AG04450 (cell line): ENCODE measurements at places on chromosomes 2 and 18.
A peak's percentile ranks its signal among the peaks of the same experiment; 100 is the strongest.

GRCh38 chr2:130848526-130849210, 12.0 kb downstream of the ARHGEF4 start:
- no peak for DNase-seq

- no peak for DNase-seq
Observed at GRCh38 chr2:14930441-14930840, 297.9 kb downstream of the LRATD1 start.

DNA sequence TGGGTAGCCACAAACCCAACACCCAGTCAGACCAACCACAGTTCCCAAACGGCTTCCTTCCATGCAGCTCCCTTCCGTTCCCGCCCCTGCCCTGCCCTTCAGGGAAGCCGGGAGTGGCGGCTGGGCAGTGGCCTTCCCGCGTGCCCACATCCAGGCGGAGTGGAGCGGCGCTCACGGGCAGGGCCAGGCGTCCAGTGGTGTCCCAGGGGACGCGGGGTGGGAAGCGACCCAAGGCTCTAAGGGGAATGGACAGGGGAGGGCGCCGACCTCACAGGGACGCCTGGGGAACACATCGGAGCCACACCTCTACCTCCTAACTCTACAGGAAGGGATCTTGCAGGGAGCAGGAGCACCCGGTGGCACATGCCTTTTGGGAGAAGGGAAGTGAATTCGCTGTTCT, 225.9 kb upstream of the MGAT5 start:
- no peak for DNase-seq

GRCh38 chr2:212974692-212975091, 176.7 kb downstream of the IKZF2 start:
- DNase-seq = peak; percentile 32

DNA sequence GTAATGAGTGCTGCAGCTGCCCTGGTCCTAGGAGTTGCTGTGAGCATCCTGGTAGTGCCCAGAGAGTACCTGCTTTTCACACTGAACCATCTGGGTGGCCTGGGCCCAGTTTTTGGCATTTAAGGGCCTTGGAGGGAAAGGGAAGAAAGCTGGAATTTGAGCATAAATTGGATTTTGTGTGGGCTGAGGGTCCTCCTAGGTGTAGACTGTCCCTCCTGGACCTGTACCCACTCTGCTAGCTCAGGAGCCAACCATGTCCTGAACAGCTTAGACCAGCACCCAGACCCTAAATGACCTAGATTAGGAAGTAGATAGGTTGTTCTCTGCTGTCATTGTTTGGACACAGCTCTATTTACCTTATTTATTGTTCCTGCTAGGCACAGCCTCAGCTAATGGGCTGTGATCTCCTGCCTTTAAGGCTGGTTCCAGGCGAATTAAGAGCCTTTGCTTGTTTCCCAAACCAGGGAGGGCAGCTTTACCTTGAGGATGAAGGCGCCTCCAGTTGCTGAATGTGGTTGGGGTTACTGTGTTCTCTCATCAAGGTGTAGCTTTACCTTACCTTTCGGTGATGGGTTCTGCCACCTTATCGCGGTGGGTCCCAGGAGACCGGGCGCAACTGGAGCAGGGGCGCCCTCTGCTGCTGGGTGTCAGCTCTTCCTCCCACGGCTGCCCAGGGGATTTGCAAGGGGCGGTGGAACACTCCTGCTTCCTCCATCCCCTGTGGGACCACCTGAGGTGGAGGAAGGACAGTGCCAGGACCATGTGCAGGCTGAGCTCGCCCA, 34.4 kb downstream of the ITGA6 start:
- DNase-seq = no peak

GRCh38 chr18:8036551-8036950, 469.4 kb downstream of the PTPRM start:
- DNase-seq = no peak

GRCh38 chr2:12251121-12251520, 465.6 kb upstream of the TRIB2 start:
- no peak for DNase-seq

DNA sequence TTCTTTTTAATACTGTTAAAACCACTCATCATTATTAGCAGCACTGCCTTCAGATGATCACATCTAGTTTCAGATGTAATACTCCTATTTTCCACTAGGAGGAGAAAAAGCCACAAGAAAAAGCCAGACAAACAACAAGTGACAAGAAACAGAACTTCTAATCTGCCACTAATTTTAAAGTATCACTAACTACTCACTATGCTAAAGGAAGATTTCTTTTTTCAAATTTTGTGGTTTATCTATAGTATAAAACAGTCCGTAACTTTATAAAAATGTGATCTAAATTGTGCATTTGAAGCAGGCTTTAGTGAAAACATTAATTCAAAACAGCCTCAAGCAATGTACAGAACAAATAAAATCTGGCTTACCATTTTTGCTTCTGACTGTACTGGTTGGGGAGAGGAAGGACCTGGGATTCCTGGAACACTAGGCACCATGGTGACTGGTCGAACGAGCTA, 56.8 kb downstream of the ATF2 start:
- no peak for DNase-seq

DNA sequence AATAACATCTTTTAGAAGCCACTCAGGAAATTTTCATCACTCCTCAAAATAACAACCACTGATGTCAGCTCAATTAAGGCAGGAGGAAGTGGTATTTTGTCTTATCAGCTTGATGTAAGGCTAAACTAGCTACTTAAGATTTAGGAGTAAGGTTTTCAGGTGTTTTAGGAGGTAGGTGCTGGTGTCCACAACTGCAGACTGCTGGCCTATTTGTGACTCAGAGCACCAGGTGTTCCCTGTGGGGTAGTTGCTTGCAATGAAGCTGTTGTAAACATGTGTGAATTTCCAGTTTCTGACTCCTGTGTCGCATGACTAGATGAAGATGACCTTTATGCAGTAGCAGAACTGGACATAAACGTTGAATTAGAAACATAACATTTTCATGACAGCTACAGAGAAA, 164.2 kb downstream of the THSD7B start:
- DNase-seq = no peak

GRCh38 chr2:201122276-201122675, 6.3 kb downstream of the CFLAR start:
- no peak for DNase-seq

- DNase-seq = no peak
Observed at GRCh38 chr2:217911283-217912097, 91.3 kb downstream of the TNS1 start.

DNA sequence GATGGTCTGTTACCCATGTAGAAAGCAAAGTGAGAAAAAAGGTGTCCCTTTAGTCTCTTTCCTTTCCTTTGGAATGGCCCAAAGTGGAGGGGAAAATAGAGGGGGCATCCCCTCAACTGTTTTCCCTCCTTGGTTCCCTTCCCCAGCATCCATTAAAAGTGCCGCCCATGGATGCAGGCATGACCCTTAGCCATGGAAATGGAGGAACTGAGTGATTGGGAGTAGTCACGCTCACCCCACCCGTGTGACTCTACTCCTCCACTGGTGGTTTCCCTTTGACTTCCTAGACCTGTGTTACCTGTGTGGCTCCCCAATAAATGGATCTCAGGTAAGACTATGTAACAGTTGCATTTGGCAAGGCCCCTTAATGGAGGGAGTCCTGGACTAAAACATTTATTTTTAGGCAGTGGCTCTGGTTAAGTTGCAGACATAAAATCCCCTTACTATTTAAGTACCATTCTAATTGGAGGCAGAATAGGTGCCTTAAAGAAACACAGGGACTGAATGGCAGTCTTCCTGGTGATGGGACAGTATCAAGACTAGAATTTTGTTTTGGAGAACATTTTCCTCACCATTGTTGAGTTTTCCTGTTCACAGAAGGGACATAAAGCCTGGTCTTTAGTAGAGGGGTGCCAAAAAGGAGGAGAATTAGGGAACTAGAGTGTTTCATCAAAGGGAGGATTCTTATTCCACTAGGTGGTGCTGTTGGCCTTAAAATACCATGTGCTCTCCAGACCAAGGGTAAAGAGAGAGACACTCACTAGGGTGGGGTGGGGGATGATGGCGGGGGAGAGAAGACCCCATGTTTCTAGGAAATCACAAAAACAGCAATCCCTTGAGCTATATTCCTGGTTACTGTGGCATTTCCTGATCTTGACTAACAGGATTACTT, 25.7 kb upstream of the PLA2R1 start:
- no peak for DNase-seq

- no peak for DNase-seq
Observed at GRCh38 chr18:13225261-13225660, 6.7 kb downstream of the LDLRAD4 start.

- DNase-seq = peak; percentile 66
Observed at GRCh38 chr2:195659982-195660890, 3.2 kb downstream of the SLC39A10 start.

- DNase-seq = no peak
Observed at GRCh38 chr2:15796167-15796942, 144.0 kb upstream of the MYCN start.

- DNase-seq = no peak
Observed at GRCh38 chr2:179898873-179899272, 37.5 kb upstream of the ZNF385B start.

DNA sequence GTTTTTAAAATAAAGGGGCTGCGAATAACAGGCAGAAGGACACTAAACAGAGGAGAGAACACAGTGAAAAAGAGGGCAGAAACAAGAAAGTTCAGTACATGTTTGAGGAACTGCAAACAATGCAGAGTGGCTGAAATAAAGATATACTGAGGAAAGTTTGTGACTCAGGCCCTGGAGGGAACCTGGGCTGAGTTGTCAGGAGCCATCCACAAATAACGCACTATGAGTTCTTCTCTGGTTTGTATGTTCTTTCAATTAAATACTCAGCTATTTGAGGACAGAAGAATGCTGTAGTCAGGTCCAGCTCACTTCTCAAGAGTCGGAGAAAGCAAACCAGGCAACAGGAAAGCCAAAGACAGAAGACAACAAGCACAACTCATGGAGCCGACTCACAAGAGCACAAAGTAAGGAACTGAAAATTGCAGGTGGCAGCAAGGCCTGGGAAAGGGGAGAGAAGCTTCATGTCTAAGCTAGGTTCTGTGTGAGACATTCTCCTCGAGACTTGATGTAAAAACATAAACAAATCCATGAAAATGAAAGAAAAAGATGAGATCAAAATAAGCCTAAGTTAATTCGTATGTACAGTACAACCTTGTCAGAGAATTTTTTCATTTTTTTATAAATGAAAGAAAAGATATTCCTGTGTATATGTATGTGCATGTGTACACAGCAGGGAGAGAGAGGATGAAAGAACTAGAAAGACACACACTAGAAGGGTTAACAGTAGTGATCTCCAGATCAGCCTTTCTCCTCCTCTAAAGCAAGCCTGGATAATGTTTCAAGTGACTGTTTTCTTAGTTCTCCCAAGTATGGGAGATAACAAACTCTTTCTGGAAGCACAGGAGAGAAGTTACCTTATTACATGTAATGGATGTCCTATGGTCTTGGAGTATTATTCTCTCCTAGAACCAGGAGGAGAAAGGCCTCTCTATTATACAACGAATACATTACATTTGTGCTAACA, 41.5 kb downstream of the CHN1 start:
- DNase-seq = no peak

DNA sequence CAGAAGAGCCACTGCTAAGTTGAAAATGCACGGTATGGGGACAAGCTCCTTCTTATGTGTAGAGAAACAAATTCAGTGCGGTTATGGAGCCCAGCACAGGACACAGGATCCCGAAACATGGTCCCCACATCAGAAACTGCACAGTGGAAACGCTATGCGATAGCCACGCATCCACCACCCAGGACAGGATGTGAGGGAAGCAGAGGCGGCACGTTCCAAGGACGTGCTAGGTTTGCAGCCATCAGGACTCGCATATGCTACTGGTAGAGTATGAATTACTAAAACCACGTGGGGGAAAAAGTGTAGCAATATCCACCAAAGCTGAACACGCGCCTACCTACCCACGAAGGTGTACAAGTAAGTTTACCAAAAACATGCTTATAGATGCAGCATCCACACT, 34.7 kb upstream of the SNTG2 start:
- DNase-seq = no peak

DNA sequence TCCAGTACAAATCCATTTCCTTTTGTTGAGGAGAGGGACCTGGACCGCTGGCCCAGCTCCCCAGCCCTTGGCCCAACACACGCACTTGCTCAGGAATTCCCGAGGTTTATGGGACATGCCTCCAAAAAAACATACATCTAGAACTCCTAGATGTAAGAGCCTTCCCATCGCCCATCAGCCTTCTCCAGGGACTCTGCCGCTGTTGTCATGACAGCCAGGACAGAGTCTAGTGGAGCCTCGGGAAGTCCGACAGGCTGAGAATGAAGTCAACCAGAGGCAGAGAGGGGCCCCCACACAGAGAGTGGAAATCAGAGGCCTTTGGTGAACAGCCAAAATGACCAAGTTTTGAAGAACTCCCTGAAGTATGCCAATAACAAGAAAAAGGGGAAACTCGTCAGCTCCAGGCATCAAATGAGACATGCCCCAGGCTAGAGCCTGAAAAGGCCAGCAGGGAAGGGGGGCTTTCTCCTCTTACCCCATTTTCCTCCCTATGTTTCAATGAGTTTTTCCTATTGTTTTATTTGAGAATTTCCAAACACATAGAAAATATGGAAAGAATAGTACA, 43.2 kb upstream of the CAB39 start:
- no peak for DNase-seq

GRCh38 chr18:13242797-13243196, 24.2 kb downstream of the LDLRAD4 start:
- DNase-seq = no peak

- DNase-seq = no peak
Observed at GRCh38 chr2:239806758-239807434, 218.2 kb downstream of the NDUFA10 start.

DNA sequence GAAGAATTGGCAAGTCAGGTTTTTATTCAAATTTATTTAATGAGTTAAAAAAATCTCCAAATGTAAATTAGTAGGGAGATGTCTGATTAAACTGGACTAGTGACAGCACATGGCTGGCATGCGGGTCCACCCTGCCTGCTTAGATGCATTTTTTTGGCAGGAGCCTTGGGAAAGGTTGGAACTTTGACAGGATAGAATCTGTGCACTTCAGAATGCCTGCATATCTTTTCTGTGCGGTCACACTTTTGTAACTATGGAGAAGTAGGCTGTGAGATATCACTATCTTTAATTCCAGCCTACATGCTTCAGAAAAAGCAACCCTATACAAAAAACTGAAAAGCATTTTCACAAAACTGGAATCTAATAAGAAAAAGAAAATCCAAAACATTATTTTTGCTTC, 317.8 kb downstream of the MBD2 start:
- DNase-seq = no peak

DNA sequence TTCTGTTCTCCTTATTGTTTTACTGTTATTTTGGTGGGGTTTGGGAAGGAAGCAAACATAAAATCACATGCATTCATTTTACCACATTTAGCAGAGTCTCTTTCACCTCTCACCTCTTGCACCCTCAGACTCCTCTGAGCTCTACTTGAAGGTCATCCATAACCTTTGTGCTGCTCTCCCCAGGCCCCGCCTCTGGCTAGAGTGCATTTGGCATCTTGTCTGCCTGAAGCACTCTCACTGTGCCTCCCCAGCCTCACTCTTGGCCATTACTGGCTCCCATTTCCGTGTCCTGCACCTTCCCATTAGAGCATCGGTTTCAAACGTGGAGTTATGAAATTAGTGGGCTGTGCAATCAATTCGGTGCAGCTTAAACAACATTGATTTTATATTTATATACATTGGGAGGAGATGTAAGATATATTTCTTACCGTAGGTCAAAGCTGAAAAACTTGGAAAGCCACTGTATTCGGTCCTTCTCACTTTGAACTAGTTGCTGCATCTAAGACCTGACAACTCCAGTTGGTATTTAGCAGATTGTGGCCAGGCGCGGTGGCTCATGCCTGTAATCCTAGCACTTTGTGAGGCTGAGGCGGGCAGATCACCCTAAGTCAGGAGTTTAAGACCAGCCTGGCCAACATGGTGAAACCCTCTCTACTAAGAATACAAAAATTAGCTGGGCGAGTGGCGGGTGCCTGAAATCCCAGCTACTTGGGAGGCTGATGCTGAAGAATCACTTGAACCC, 6.9 kb upstream of the ZFAND2B start:
- no peak for DNase-seq
